ENCODE measurements at places on chromosomes 2 and 18. TPM values are rescaled to one million over a fixed set of nuclear protein-coding genes. Genes with fewer than 3 reads are reported as not detected.

Gene ZDBF2
- total RNA-seq: 12.7 TPM

Gene ALPI
- total RNA-seq: not detected

Gene MYCN
- 0.21 TPM for total RNA-seq

Gene FSHR
- not detected for total RNA-seq

Gene CD8A
- total RNA-seq: 4.4 TPM

Gene TCF7L1
- total RNA-seq: 8.3 TPM

Gene TPRKB
- total RNA-seq: 18.9 TPM

Gene WNT10A
- total RNA-seq: 1.6 TPM

Gene ANKZF1
- total RNA-seq: 72.6 TPM

Gene RAX
- not detected for total RNA-seq

Gene ANTXR1
- 313 TPM for total RNA-seq

Gene HOXD13
- total RNA-seq: not detected

Gene TMEM214
- total RNA-seq: 68.2 TPM

Gene SLC5A6
- 51.2 TPM for total RNA-seq

Gene BMP10
- not detected for total RNA-seq

Gene IL1RL1
- 32.8 TPM for total RNA-seq

Gene GALNT13
- 2.5 TPM for total RNA-seq

Gene CRYGD
- total RNA-seq: not detected

Gene SLC35F6
- total RNA-seq: 43.7 TPM

Gene PREPL
- total RNA-seq: 56.0 TPM

Gene NEU2
- not detected for total RNA-seq

Gene DSC2
- total RNA-seq: 2.7 TPM

Gene MEP1B
- not detected for total RNA-seq

Gene C2orf68
- 13.0 TPM for total RNA-seq

Gene UGT1A10
- total RNA-seq: 0.41 TPM

Gene AKAIN1
- total RNA-seq: not detected

Gene ICA1L
- total RNA-seq: 12.9 TPM

Gene NMUR1
- 0.21 TPM for total RNA-seq

Gene REG1B
- total RNA-seq: not detected

Gene RSAD2
- 11.8 TPM for total RNA-seq

Gene CABLES1
- total RNA-seq: 28.7 TPM

Gene MAP3K19
- total RNA-seq: not detected

Gene KCNG2
- total RNA-seq: not detected

Measured in thoracic aorta (tissue), 2 donors.